ENCODE measurements at places on chromosomes 3 and 15. TPM values are rescaled to one million over a fixed set of nuclear protein-coding genes. Genes with fewer than 3 reads are reported as not detected.
A peak's percentile ranks its signal among the peaks of the same experiment; 100 is the strongest.

GRCh38 chr3:46509661-46510187 is 11.9 kb downstream of the RTP3 start:
- DNase-seq: no peak

- peak; percentile 89 for DNase-seq
Measured at GRCh38 chr15:74799856-74800558, 12.6 kb upstream of the LMAN1L start.

- no peak for DNase-seq
Measured at GRCh38 chr3:124607163-124607562, 123.1 kb upstream of the UMPS start.

- no peak for DNase-seq
Measured at GRCh38 chr15:48989170-48989569, 25.5 kb upstream of the SHC4 start.

DNA sequence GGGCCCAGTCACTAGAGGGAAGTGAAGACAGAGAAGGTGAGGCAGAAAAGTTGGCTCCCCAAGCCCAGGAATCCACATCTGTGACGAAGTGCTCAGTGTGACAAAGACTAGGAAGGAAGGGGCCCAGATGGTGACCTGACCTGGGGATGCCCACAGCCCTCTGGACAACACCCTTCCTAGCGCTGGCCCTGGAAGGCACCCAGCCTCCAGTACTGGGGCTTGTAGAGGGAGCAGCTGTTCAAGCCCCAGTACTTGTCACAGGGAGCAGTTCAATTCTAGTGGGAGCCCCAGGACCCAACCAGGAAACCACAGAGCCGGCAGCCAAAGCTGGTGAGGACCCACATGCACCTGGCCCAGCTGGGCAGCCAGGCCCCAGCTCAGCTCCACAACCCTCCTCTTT is 190.8 kb downstream of the XXYLT1 start:
- DNase-seq: peak; percentile 62

DNA sequence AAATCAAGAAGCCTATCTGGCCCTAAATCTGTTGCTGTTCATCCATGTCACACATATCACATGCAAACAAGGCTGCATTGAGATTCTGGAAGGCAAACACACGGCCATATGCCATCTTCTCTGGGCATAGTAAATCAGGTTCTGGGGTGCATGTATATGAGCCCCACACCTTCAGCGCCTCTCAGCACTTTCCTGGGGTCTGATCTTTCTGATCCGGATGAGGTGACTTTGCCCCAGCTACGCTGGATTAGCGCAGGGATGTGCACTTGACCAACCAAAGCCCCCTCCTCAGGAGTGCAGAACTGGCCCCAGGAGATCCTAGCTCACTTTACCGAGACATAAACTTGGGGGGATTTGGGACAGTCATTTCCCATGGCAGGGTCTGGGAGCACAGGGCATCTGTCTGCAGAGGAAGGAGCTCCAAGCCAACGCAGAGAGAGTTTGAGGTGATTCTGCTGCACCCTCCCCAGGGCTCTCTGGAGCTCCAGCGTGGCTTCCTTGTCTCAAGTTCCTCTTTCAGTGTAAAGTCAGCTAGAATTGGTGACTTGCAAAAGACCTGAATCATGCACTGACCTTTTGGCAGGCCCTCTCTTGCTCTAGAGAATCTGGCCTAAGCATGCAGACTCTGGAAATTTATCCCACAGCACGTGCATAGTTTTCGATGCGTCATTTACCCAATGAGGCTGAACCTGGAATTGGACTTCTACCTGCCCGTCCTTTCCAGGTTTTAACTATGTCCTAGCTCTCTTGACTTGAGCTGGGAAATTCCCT is 63.5 kb upstream of the KLF13 start:
- DNase-seq: peak; percentile 82

DNA sequence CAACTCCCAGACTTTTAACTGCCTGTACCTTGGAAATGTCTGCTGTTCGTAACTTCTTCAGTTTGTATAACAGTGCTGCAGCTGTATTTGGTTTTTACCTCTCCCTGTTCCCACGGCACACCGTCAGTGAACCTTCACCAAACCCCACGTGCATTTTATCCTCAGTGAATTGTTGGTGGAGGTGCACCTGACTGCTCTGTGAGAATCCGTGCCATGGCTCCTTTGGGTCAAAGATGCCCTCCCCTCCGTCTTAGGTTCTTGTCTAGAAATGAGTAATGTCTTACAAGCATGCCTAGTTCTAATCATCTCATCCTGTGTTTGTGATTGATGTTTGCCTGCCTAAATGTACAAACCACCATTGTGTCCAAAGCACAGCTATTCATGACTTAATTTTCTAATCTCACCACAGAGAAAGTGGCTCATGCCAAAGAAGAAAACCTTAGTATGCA is 28.2 kb downstream of the TPM1 start:
- no peak for DNase-seq

DNA sequence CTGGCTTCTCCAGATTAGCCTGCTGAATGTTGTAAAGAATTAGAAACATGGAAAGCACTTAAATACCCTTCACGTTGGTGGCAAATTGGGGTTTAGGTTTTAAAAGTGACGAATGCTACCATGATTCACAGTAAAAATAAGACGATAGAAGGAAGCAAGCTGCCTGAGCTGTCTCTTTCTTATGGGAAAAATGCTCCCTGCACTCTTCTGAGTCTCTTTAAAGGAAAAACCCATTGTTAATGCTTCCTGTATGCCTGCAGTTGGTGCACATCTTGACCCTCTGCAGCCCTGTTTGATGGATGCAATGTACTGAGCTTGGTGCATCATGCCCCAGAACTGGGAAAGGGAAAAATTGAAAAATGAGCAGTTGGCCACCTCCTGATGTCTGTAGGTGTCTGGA is 258.6 kb upstream of the RASGRP1 start:
- no peak for DNase-seq

DNA sequence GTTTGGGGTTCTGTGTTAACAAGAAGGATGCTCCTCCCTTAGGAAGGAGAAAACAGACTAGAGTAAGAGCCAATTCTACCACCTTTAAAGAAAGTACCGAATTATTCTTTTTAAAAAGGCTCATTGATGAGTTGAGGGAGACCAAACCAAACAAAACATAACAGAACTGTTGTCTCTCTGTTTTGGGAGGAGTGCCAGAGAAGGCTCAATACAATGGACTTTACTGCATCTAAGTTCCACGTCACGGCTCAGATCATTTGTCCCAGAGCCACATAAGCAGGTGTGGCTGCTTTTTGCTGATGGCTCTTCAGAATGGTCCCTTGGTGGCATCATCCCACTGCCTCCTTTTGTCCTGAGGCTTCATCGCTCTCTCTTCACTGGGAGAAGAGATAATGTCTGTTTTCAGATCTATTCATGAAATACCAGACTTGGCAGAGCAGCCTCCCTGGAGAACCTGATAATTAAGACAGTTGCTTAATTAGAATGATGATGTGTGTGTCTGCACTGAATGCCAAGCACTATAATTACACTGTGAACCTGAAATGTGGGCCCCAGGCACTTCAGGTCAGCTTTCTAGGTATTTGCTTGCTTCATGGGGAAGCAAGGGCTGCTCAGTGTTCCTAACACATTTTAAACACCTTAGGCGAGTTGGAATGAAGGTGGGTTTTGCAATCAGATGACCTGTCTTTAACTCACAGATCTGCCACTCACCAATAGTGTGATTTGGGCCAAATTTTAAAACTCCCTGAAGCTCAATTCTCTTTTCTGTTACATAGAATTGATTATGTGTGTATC is 335.2 kb upstream of the MCTP2 start:
- no peak for DNase-seq

DNA sequence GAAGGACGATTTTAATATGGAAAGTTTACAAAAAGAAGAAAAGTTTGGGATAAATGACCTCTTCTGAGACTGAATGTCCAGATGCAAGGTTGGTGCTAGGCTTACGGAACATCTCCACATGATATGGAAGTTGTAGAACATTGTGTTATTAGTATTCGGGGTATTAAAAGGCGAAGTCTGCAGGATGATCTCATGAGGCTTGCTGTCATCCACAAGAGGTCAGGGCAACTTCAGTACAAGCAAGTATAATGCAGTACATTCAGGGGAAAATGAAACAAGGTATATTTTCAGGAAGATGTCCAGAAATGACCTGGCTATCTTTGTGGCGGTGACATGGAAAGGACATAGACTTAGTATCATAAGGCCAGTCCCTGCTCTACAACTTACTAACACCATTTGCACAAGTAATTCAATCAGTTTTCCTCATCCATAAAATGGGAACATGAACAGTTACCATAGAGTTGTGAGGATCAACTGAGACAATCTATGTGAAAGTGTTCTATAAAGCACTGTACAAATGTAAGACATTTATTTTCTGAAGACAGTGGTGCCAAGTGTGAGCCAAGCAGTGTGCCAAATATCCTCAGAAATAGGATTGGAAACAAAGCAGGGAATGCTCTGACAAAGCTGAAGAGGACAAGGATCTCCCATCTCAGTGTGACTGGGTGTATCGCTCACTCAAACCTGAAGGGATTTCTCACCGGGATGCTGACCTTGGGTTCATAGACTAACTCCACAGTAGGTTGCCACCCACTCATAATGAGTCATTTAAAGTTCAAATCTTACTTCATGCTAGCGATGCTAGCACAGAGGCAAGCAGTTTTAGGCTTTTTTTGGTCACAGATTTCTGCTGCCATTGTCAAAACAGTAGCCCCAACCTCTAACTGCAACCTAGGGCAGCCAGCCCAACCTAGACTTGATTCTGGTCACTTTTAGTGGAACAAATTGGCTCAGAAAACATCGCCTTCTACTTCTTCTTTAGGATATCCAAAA is 118.3 kb downstream of the TIGIT start:
- DNase-seq: no peak

GRCh38 chr3:78140866-78141265 is 1101.0 kb downstream of the ROBO2 start:
- DNase-seq: no peak

- no peak for DNase-seq
Measured at GRCh38 chr15:82647835-82648256, 683 bp upstream of the CPEB1 start.

DNA sequence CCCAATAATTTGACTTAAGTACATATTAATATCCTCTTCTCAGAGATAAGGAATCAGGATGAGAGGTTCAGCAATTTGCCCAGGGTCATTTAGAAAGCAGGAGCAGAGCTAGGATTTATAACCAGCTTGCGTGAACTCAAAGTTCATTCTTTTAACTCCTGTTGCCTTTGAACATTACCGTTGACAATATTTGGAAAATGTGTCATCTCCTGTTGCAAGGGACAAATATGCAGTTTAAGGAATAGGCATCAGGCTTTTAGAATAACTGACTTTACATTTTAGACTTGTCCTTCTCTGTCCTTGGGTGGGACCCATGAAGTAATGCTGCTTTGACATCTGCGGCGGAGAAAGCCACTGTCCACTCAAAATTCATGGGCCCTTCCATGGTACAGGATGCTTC is 252.2 kb upstream of the RGMA start:
- DNase-seq: no peak

DNA sequence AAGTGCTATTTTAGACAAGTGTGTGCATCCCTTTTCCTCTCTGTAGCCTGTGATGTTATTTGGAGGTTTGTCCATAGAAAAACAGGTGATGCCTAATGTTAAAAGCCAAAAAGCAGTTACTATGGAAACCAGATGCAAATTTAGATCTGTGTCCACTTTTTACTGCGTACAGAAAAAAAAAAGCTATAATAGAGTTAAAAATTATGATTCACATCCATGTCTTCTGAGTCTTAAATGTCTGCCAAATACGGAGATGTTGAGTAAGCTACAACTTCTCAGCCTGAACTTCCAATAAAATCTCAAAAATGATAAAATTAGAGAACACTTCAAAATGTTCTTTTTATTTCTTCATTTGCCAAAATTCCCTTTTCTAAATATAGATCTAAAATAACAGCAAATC is 74.2 kb upstream of the GAP43 start:
- DNase-seq: no peak

DNA sequence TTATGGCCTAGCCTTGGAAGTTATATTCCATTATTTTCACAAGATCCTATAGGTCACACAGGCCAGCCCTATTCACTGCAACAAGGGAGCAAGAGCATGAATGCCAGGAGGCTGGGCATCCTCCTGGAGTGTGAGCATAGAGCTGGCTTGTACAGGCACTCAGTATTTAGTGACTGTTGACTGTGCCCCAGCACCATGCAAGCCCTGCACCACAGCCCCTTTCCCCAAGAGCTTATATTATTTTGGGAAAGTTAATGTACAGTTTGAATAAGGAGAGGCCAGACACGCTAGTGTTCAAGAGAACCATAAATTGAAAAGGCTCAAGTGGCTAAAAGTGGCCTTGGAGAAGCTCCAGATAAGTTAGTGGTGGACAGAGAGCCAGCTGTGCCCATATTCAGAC is 32.3 kb upstream of the TSEN2 start:
- no peak for DNase-seq

DNA sequence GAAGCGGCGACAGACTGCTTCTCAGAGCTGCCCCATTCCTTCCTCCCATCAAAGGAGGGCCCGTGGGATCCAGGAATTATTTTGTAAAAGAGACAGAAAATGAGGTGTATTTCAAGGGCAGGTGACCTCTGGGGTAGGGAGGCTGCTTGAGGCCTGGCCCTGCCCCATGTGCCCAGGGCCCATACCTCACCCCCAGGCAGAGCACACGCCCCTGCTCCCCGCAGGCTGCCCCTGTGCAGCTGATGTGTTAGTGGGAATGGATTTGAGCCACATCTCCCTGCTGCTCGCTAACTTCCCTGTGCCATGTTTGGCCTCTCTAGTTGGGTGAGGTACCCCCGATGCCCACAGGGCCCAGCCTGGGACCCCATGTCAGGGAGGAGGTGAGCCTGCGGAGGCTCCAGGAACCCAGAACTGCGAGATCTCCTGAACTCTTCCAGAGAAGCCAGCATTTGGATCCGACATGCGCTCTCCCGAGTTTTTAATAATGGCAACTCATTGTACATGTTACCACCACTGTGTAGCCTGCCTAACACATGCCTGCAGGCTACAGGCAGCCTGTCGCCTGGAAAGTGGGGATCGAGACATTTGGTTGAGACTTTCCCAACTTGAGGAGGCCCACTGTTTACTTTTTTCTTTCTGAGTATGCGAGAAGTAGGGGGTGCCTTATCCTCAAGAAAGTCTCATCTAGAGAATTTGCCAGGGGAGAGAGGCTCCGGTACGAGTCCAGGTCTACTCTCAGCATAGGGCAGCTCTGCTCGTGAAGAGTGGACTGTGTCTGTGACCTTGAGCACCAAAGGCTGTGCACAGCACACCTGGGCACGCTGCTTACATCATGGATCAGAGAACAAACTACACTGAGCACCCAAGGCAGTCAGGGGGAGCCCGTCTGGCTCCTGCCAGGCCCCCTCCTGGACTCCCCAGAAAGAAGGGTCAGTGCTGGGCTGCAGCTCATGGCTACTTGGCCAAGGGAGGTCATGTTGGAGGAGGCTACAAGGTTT is 36.1 kb downstream of the PCSK6 start:
- DNase-seq: no peak

Gene GABRA5
- not detected for total RNA-seq

Gene FGD5
- 21.8 TPM for total RNA-seq

Gene CCR3
- 0.27 TPM for total RNA-seq

Gene FBXW12
- total RNA-seq: under 0.01 TPM

Gene SLC22A14
- under 0.01 TPM for total RNA-seq

Gene MYRIP
- total RNA-seq: under 0.01 TPM

Gene ZSCAN29
- 16.7 TPM for total RNA-seq

Gene ZNF501
- 3.5 TPM for total RNA-seq

Gene TRIM71
- total RNA-seq: 0.81 TPM

Measured in hematopoietic multipotent progenitor cell (in vitro differentiated cells).